ENCODE measurements at places on chromosomes 1 and 21.
A peak's percentile ranks its signal among the peaks of the same experiment; 100 is the strongest.

GRCh38 chr1:216437603-216438002 lies 14.4 kb upstream of the USH2A start:
- no peak for DNase-seq

DNA sequence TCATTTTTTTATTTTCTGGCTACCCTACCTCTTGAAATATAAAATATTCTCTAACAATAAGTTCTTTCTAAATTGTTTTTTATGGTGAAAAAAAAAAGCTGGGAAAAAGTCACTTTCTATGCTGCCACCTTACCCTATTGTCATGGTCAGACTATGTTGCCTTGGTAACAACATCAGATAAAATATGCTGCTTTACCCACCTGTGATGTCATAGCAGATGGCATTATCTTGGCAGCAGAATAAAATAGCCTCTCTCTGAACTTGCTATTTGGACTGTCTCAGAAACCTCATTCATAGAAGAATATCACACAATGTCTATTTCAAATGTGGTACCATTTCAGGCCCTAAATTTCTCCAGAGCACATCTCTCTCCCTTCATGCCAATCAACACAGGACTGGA lies 69.6 kb upstream of the SGIP1 start:
- no peak for DNase-seq

- no peak for DNase-seq
These were observed 287.5 kb downstream of the LRRIQ3 start for GRCh38 chr1:73910466-73910865.

GRCh38 chr1:198387587-198387986 lies 152.9 kb downstream of the ATP6V1G3 start:
- no peak for DNase-seq

DNA sequence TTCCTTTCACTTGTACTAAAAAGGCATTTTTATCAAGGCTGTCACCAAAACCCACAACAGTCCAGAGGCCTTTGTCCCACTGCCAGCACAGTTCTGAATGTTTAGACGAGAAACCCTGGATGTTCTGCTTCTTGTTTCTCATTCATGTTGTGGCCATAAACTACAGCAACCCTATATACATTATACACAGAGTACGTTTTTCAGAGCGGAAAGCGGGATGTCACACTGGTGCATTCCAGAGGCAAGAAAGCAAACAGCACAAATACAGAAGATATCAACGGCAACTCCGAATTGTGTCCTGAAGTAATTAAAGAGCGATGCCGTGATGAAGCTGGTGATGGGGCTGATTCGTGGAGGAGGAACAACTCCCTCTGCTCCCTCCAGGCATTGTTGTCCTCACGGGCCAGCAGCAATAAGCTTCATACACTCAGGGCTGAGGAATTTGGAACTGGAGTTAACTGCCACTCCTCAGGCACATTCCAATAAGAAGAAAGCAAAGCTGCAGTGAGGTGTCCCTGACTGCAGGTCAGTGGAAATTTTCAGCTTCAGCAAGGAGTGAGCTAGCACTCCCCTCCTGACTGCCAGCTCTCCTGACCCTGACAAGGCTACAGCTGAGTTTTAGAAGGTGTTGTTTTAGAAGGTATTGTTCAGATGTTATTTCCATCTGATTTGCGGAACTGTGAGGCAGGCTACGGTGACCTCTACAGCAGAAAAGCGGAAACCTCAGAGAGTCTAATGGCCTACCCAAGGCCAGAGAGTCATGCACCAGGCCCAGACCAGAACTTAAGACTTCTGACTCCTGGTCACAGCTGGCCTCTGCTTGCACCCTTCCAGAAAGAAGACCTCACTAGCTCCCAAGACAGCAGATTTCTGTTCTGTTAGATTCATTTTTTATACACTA lies 149.0 kb downstream of the TGFBR3 start:
- DNase-seq = peak; percentile 4

GRCh38 chr1:36134505-36135329 lies 9.7 kb upstream of the COL8A2 start:
- DNase-seq = no peak

DNA sequence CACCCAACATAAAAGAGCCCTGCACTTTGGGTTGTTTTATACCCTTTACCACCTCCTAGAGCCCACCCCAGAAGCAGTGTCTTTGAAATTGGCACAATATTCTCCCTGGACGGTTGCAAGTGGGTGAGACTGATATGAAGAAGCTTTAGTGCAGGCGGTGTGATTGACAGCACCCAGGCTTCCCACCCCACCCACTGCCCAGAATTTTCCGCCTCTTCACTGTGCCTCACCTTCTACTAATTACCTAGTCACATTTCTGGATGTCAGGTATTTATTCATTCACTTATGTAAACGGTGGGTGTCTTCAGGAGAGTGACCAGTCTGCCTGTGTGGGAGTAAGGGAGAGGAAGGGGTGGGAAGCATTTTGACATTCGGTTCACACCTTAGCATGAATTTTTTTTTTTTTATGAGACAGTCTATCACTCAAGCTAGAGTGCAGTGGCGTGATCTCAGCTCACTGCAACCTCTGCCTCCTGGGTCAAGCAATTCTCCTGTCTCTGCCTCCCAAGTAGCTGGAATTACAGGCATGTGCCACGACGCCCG lies 1.7 kb upstream of the FAM89A start:
- DNase-seq = no peak

- no peak for DNase-seq
These were observed 10.1 kb downstream of the PTGFRN start for GRCh38 chr1:116919802-116920201.

GRCh38 chr1:168719306-168720111 lies 9.5 kb downstream of the DPT start:
- DNase-seq = no peak

DNA sequence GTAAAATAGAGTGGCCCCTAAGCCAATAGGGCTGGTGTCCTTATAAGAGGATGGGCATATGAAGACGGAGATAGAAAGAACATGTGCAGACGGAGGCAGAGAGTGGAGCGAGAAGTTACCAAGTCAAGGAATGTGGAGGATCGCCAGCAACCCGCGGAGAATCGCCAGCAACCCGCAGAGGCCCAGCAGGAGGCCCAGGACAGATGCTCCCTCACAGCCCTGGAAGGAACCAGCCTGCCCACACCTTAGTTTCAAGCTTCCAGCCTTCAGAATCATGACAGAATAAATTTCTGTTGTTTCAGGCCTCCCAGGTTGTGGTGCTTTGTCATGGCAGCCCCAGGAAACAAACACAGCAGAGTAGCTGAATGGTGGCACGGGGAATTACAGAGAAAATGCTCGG lies 9.6 kb downstream of the CLDN14 start:
- no peak for DNase-seq

DNA sequence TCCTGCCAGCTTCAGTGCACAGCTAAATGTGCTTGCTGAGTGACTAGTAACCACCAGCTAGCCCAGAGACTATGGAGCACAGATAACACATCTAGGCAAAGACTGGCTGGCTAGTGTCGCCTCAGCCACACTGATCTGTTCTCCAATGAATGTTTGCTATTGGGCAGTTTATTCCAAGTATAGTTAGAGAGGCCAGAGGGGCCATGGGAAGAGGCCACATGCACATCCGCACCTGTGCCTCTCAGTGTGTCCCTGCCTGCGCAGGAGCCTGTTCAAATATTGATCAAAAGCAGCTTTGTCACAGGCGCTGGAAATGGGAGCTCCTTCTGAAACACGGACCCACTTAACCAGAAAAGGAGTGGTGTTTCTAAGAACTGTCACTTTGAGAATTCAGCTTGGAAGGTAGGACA lies 51.3 kb upstream of the ATP1A1 start:
- DNase-seq = no peak

GRCh38 chr1:245480393-245481120 lies 325.8 kb downstream of the KIF26B start:
- no peak for DNase-seq

DNA sequence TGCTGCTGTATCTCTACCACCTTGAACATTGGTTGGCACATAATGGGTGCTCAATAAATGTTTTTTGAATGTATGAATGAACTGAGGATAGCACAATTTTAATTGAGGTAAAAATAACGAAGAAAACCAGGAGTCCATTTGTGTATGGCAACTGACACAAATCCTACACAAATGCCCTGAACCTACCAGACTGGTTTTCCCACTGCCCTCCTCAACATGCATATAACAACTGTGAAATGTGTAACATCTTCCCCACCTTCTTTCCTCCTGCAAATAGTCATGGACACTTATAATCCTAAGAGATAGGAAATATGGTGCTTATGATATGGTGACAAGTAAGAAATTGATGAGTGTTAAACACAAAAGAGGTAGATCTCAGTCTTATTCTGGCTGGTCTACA lies 9.9 kb upstream of the LMO4 start:
- no peak for DNase-seq

DNA sequence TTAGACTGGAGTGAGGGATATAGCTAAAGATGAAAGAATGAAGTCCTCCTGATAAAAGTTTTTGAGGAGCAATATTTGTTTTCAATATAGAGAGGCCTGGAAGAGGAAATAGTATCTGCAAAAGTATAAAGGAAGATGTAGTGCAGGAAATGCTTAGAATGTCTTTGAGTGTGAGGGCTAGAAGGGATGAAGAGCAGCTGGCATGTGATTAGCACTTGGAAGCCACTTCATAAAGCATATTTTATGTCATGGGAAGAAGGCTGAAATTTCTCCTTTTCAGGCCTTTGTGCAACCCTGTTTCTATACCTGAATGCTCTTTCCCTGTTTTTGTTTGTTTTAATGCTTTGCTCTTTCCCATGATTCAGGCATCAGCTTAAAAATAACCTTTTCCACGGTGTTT lies 323.3 kb upstream of the DEPDC1 start:
- no peak for DNase-seq

DNA sequence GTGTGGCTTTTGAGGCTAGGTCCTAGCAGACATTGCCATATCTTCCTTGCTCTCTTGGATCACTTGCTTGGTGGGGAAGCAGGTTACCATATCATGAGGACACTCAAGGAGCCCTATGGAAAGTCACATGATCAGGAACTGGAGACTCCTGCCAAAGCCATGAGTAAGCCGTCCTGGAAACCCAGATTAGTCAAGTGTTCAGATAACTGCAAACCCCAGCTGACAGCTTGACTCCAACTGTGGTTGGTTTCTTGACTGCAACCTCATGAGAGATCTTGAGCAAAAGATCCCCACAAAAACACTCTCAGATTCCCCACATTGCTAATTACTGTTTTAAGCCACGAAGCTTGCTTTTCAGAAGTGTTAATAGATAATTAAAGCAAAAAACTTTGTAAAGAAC lies 58.6 kb downstream of the CACNA1E start:
- DNase-seq = no peak

Data from kidney capillary endothelial cell (primary cell).